NT2/D1 (cell line): ENCODE measurements at places on chromosomes 13 and 19.

DNA sequence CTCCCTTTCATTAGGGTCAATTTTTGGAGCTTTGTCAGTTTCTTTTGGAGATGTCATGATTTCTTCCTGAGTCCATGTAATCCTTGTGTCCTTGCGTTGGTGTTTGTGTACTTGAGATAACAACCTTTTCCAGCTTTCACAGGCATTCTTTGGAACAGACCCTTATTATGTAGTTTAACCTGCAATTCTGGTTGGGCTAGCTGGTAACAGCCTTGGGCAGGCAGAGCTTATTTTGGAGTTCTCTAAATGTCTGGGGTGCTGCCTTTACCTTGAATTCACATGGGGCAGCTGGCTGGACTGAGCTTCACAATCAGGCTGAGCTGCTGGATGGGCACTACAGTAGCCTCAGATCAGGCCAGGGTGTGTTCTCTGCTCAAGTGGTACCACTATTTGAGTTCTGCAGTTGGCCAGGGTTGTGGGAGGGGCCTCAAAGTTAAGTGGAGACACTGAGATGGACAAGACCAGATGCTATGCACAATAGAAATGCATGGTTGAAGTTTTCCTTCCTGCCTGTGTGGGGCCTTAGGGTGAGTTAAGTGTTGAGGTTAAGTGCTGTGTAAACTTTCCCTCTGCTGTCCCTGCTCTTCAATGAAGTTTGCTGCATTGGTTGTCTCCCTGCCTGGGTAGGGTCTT, 277.3 kb downstream of the ATP8A2 start:
- no peak for DNase-seq

DNA sequence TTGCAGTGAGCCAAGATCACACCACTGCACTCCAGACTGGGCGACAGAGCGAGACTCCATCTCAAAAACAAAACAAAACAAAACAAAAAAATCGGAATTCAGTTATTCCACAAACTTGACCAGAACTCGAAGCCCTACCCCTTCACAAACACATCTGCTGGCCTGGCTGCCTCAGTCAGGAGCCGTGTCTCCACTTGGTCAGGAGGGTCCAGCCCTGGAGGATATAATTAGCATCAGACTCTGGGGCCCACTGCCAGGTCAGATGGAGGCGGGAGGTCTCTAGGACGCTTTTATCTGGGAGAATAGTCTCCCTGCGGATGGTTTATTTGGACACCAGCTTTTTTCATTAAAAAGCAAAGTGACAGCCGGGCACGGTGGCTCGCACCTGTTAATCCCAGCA, 8.0 kb downstream of the ELL start:
- no peak for DNase-seq

GRCh38 chr13:32746474-32746873, 160.2 kb downstream of the PDS5B start:
- DNase-seq = no peak

DNA sequence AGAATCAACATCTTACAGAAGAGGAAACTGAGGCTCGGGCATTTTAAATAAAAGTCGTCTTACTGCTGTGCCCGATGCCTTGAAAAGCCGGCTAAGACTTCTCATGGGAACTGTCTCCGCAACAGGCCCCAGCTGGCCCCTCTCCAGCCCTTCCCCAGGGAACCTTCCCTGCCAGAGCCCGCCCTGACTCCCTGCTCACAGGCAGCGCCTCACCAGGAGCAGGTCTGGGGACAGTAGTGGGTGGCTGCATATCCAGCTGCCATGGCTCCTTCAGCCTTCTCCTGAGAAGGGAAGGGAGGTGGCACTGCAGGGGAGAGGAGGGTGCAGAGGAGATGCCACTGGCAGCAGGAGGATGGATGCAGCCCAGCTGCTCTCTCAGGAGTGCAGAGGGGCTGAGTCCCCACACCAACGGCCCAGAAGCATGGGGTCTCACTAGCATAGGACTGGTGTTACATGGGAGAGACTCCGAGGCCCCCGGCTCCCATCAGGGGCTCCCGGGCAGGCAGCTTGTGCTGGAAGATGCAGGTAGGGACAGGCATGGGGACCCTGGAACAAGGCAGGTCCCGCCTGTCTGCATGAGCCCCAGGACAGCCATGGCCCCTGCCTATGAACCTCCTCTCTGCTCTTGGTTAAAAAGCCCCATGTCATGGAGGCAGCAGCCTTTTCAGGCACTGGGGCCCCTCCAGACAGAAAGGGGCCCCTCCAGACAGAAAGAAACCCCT, 216.4 kb upstream of the SGCG start:
- no peak for DNase-seq

DNA sequence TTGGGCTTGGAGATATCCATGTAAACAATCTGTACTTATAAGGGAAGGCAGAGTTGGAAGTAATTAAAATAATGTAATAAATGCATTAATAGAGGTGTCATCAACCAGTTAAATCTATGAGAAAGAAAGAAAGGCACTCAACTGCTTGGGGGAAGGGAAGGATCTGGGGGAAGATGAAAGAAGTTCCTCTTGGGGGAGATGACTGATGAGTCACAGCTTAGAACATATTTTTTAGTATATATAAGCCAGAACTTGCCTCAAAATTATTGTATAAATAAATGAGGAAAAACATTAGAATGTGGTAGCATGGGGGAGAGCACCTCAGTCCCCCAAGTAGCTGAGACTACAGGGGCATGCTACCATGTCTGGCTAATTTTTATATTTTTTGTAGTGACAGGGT, 205.8 kb downstream of the GGACT start:
- DNase-seq = no peak

GRCh38 chr13:44692173-44692713, 116.1 kb upstream of the TSC22D1 start:
- no peak for DNase-seq

GRCh38 chr13:75762076-75762937, 126.2 kb downstream of the LMO7 start:
- DNase-seq = no peak

DNA sequence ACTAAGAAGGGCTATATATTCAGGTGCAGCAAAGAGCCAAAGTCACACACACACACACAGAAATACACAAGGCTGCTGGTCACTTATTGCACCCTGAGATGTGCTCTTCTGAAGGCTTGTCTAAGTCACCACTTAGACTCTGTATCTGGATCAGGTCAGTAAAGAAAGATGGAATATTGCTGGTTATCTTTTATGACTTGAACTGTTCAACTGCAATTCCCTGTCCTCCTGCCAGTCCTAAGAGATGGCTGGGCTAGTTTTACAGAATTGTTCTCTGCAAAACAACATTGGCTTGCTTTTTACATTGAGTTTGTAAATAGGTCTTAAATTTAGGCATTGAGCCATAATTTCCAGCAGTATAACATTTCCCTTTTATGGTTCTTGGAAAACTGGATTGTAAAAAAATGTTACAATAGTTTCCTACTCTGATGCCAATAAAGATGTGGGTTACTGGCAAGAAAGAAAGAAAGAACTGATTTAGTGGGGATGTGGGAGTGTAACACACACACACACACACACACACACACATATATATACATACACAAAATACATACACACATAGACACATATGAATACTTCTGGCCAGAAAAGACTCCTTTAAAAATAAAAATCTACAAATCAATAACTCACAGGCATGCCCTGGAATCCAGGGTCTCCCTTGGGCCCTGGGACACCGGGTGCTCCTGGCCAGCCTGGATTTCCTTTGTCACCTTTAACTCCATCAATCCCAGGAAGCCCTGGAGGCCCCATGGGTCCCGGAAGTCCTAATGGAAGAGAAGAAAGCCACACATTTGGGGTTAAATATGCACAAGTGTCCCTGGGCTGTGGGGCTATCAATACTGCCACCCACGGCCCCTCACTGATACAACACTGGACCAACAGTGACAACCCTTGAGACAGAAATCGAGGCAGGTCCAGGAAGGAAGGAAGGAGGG, 137.7 kb downstream of the COL4A1 start:
- no peak for DNase-seq

- DNase-seq = no peak
These were observed 43.1 kb downstream of the USPL1 start for GRCh38 chr13:30660796-30661195.

DNA sequence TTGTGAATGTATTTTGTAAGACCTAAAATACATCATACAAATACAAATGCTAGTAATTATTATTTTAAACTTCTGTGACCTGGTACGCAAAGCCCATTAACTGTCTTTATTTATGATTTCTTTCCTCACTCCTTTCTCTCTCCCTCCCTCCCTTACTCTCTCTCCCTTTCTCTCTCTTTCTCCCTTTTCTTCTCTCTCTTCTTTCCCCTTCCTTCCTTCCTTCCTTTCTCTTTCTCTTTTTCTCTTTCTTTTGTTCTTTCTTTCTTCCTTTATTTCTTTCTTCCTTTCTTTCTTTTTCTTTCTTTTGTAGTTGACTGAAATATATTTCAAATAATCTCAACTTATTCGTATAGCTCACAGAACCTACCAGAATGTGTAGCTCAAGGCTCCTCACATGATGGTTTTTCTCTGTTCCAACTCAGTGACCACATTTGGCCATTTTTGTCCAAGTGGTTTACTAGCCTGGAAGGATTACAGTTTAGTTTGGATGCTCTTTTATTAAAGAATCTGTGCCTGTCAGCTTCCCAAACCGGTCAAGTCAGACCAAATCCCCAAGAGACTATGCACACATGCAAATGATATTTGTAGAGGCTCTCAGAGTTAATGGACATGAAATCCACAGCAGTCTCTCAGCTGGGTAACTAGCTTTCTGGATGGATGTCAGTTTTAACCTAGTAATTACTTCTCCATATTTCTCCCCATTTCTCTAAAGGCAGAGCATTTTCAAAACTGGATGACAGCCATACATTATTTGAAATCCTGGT, 71.7 kb downstream of the POSTN start:
- DNase-seq = no peak

- no peak for DNase-seq
These were observed 215.7 kb downstream of the ZNF536 start for GRCh38 chr19:30587869-30588268.

DNA sequence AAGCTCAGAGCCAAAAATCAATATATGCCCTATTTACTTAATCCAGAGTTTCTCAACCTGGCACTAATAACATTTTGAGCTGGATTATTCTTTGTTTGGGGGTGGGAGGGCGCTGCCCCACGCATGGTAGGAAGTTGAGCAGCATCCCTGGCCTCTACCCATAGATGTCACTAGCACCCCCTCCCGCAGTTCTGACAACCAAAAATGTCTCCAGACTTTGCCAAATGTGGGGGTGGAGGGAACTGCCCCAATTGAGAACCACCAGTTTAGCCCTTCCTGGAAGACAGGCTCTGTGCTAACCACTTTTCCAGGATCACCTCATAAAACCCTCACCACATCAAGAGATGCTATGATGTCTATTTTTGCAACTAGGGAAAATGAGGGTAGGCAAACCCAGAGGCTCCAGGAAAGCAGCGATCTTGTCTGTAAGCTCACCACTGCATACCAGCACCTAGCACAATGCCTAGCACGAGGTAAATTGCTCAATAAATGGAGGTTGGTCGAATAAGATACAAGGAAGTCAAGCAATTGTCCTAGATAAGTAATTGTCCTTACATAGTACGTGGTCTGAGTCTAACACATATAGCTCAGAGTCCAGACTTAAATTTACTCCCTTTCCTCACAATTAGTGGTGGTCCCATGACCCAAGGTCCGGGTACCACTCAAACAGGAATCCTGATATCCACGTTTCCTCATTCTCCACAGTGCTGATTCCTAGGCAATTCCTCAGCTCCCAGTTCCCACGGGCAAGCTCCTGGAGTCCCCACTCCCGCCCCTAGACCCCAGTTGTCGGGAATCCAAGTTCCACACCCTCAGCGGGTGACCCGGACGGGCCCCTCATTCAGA, 892 bp downstream of the TRIR start:
- DNase-seq = no peak

DNA sequence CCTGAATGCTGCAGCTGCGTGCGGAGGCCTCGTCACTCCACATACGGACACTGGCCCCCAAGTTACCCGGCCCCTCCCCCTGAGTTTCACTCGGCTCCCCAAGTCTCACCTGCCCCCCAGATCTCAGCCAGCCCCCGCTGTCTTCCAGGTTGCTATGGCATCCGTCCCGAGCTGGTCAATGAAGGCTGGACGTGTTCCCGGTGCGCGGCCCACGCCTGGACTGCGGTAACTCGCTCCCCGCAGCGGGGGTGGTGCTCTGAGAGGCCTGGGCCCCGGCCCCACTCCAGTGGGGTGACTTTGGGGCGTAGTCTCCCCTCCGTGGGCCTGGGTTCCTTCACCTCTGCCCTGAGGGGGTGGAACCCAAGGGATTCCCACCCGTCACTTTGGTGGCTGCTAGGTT, 168.2 kb downstream of the KDM4B start:
- DNase-seq = no peak

DNA sequence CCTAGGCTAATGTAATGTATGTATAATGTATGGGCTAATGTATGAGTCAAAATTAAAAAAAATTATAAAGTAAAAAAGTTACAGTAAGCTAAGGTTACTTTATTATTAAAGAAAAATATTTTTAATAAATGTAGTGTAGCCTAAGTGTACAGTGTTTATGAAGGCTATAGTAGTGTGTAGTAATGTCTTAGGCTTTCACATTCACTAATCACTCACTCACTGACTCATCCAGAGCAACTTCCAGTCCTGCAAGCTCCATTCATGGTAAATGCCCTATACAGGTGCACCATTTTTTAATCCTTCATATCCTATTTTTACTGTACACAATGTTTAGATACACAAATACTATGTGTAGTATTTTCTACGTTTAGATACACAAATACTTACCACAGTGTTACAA, 1.8 kb upstream of the TMEM272 start:
- no peak for DNase-seq

DNA sequence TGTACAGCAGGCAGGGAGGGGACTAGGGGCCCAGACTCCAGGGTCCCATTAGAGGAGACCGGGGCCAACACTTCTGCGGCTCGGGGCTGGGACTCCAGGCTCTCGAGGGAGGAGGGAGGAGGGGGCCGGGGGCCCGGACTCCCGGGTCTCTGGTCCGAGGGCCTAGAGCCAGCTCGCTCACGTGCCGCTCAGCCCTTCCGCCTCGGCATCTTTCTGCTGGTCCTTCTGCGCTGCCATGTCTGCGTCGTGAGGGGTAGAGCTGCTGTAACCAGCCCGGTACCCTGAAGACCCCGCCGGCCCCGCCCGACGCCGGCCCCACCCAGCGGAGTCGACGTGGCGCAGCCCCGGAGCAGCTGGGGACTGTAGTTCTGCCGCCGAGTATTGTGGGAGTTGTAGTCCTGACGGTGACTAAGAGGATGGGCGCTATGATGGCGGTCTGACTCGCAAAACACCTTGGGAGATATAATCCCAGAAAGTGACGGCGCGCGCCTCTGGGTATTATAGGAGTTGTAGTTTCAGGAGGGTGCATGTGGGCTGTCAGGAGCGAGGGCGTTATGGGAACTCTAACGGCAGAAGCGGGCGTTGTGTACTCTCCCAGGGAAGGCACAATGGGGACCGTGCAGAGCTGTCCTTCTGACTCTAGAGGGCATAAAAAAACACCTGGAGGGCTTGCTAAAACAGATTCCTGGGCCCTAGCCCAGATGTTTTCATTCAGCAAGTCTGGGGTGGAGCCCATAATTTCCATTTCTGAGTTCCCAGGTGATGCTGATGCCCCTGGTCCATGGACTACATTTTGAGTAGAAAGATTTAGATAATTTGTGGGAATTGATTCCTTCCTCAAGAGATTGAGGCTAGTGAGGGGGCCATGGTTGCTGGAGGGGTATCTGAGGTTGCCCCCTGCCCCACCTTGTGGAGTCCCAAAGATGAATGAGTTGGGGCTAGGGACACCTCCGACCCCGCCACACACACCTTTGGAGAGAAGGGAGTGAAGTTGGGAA, at the start of gene RABAC1:
TSS of gene RABAC1 (minus strand) at position 266 of the 998 bp plus-strand sequence. CDS start at position 237, 29 bp downstream.
- peak; percentile 81 for DNase-seq
